AG04450 (cell line): ENCODE measurements at places on chromosomes 16 and 17. TPM values are rescaled to one million over a fixed set of nuclear protein-coding genes. Genes with fewer than 3 reads are reported as not detected.

GRCh38 chr17:36153895-36154610, 22.4 kb downstream of the TBC1D3B start:
- no peak for DNase-seq

ERN2 gene
- polyA plus RNA-seq: 0.12 and 0.14 TPM in 2 replicates

DNA sequence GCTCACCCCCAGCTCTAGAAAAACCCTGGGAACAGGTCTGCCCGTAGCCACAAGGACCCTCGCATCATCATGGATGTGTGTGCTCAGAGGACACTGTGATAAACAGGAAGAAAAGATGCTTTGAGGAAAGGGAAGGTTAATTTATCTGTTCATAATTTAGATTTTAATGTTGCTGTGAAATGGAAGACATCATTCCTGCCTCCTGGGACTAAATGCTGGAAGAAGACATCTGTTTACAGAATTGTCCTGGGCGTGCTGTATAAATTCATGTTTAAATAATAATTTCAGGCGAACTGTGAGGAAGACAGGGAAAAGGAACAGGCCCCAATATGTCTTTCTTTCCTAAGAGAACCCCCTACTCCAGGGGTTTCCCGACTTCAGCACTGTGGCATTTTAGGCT, 112.6 kb downstream of the SHISA6 start:
- DNase-seq: no peak

XPO6 gene
- 207 and 212 TPM in 2 replicates for polyA plus RNA-seq

DNA sequence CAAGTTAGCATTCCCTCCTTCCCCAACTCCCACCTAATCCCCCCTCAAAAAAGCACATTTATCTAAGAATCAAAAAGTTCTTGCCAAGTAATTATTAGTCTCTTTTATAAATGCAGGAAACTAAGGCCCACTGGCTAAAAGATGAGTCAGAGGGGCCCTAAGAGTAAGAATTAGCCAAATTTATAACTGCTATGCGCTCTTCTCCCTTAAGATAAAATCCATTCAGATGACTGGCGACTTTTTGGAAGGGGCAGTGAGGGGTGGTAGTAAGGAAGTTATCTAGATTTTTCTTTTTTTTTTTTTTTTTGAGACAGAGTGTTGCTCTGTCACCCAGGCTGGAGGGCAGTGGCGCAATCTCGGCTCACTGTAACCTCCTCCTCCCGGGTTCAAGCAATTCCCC, 17.1 kb downstream of the ZNF652 start:
- no peak for DNase-seq

DNA sequence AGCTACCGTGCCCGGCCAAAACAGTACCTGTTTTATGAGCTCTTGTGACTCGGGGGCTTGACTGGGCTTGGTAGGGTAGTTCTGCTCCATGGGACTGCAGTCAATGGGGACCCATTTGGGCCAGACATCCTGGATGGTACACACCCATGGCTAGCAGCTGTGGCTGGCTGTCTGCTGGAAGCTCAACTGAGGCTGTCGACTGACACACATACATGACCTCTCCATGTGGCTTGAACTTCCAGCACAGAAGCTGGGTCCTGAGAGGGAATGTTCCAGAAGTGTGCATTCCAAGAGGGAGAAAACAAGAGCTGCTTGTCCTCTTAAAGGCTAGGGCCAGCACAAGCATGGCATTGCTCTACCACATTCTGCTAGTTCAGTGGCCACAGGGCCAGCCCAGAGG, 14.9 kb upstream of the NKD1 start:
- no peak for DNase-seq

- DNase-seq: peak; percentile 18
Observed at GRCh38 chr17:57604771-57605674, 140.1 kb downstream of the CCDC182 start.

DNA sequence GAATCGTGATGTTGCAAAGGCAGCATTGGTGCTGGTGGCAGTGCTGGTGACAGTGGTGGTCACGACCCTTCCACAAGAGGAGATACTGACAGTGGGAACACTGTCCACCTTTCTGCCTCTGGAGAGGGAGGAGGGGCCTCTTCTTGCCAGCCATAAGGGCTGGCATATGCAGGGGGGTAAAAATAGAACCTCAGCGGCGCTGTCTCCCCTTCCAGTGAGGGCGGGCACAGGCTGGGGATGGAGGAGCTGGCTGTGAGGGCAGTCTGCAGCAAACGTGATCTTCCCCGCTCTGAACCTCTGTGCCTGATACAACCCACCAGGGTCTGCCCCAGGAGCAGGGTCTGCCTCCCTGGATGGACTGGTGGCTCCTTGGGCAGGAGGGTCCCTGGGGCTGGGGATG, 3.4 kb downstream of the RAP1GAP2 start:
- DNase-seq: no peak

DNA sequence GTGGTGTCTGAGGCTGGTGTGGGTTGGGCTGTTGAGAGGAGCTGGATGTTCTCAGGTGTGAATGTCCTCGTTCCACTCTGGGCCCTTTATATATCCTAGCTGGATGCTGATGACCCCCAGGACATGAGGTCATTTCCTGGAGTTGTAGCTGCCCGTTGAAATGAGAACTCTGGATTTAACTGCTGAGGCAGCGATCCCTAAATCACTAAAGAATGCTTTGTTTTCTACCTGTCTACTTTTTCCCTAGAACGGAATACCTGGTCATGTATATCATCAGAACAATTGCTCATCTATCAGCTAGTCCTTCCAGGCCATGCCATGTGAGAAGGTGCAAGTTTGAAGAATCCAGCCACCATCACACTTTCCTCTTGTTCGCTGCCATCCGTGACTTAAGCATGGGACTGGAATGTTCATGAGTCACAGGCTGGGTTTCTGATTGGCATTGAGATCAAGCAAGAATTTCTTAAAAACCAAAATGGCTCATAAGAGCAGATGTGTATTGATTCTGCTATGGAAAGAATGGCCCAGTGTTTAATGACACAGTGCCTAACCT, at the start of gene KRTAP2-3:
Gene KRTAP2-3, minus strand, starts transcription at position 63 of the 553 bp plus-strand sequence. CDS start 64 bp downstream, outside the sequence.
- peak; percentile 87 for DNase-seq

ANTKMT gene
- 5.3 and 6.7 TPM in 2 replicates for polyA plus RNA-seq
